NCI-H2029 (cell line): ENCODE measurements at places on chromosomes 2 and 18.

- no peak for DNase-seq
These were observed 99.8 kb downstream of the TACR1 start for GRCh38 chr2:75099521-75099922.

- DNase-seq: peak; percentile 50
These were observed at the start of gene ACVR1C for GRCh38 chr2:157628477-157629415. Gene ACVR1C (minus strand): TSS chr2:157628864. CDS start chr2:157628644, 220 bp downstream.

DNA sequence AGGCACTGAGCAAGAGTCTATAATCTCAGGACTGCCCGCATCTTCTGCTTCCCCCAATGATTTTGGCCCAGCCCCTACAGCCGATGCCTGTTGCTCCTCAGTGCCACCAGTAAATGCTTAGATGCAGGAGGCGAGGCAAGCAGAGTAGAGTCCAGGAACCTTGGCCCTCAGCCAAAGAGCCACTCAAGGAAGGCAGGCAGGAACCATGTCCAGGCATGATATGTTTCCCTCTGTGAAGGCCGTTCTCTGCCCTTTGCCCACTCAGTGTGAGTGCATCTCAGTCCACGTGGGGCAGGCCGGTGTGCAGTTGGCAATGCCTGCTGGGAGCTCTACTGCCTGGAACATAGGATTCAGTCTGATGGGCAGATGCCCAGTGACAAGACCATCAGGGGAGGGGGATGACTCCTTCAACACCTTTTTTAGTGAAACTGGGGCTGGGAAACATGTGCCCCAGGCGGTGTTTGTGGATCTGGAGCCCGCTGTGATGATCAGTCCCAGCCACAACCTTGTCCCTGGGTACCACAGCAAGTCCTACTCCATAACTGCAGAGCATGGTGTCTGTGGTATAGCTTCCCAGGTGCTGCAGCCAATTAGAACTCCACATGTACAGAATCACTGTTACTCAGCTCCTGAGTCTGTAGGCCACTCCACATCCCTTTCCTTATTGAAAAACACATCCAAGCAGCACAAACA lies 9.7 kb upstream of the DNAJB2 start:
- DNase-seq: peak; percentile 41

DNA sequence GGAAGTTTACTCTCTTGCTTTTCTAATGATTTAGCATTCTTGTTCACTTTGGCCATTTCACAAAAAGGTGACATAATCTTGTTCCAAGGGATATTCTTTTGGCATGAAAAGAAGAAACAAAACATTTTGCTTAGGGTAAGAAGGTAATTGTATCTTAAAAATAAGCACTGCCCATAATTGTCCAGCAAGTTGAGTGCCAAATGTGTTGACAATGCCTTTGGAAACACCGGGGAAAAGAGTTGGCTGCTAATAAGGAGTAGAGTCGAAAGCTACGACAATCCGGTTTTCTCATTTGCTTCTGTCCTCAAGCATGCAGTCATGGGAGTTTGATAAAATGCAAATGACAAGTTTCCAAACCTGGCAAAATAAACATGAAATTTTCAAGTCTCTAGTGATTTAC lies 27.3 kb downstream of the ITGAV start:
- no peak for DNase-seq

DNA sequence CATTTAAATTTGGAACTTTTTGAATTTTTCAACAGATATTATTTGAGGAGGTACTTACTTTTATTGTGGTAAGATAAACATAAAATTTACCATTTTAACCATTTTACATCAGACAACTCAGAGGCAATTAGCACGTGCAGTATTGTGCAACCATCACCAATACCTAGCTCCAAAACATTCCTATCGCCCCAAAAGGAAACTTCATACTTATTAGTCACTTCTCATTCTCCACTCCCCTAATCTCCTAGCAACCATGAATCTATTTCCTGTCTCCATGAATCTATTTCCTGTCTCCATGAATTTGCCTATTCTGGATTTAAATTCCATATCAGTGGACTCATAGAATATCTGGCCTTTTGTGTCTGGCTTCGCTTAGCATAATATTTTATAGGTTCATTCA lies 69.9 kb upstream of the FAM136A start:
- DNase-seq: no peak

DNA sequence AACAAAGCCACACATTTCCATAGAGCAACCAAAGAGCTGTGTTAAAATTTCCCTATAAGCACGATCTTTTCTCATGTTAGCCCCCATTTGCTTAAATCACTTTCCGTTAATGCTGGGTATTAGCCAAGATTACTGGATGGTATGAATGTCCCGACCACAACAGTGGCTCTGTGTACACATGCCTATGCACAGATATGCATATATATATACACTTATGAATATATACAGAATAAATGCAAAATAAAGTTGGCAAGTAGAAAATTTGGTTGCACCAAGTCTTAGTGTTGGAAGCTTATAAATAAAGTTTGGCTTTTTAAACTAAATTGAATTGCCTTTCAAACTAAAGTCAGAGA lies 265.9 kb upstream of the ETAA1 start:
- DNase-seq: no peak

DNA sequence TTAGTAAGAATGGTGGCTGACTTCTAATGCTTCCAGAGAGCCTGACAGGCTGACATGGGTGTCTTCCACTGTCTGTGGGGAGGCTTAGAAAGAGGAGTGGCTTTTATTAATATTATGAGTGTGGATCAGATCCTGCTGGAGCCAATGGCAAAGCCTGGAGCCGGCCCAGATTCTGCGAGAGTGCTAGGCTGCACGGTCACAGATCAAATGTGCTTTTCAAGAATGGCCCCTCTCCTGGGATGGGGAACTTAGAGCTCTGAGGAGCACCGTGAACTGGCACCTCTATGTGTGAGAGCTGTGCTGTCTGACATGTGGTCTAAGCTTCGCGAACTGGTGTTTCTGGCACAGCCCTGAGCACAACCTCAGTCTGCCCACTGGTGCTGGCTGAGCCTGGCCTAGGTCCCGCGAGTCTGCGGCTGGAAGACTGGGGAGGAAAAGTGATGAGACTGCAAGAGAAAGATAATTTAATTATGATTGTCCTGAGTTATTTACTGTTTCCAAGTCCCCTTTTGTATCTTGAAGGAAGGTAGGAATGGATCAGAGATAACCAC lies 70.4 kb downstream of the ASAP2 start:
- no peak for DNase-seq

GRCh38 chr18:31176531-31176930 lies 13.9 kb upstream of the DSC1 start:
- no peak for DNase-seq

- peak; percentile 43 for DNase-seq
These were observed 84.3 kb downstream of the MAP3K20 start for GRCh38 chr2:173159791-173160463.

DNA sequence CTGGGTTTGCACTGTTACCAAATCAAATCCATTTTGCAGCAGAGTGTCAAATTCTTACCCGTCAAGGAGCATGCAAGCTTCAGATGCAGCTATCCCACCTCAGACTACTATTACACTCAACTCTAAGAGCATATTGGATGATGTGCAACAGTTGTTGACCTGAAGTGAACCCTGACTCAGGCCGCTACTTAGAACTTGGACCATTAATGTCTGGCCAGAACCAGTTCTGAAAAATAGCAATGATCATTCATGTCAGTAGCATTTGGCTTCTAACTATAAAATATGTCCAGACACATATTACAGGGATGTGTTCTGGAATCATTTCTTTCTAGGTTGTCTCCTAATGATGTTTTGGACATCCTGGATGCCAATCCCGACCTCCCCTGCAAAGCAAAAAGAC lies 135.5 kb upstream of the PKDCC start:
- DNase-seq: no peak

GRCh38 chr18:45057955-45058600 lies 377.4 kb downstream of the SETBP1 start:
- DNase-seq: no peak

DNA sequence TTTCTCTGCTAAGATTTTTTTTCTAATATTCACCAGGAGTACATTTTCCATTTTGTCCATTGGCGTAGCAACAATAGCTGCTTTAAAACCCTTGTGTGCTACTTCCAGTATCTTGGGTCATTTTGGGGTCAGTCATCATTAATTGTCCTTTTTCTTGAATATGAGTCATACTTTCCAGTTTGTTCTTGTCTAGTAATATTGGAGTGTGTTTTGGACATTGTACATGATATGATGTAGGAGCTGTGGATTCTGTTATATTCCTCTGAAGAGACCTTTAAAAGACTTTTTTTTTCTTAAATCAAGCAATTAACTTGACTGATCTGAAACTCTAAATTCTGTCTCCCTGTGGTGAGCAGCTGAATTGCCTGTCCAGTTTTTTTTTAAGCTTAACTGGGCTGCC lies 40.8 kb downstream of the AGPS start:
- DNase-seq: no peak

DNA sequence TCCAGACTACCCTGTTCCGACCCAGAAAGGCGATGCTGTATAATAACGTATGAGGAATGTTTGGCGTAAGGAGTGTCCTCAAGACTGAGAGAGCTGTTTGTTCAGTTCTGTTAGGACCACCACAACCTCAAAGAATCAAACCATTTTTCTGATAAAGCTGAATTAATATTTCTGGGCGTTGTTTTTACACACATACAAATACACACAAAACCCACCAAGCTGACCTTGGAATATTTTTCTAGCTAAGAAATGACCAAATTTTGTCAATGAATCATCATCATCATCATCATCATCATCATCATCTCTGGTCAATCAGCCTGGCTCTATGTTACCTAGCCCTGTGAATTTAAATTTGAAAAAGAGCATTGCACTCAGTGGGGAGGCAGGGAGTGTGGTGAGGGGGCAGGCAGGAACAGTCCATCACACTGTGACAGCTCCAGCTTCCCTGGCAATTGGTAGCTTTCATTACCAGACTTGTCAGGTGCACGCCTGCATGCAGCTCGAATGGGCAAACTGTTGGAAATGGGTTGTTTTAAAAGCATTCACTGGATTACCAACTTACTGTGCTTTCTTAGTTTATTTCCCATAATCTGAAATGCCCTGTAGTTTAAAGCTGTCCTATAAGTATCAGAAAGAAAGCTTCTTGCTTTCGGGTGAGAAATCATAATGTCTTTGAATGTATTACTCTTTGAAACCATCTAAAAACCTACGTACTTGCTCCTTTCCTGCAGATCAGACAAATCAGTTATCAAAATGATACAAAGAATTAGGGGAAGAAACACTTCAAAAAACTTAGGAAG lies 6.9 kb upstream of the POU3F3 start:
- no peak for DNase-seq

DNA sequence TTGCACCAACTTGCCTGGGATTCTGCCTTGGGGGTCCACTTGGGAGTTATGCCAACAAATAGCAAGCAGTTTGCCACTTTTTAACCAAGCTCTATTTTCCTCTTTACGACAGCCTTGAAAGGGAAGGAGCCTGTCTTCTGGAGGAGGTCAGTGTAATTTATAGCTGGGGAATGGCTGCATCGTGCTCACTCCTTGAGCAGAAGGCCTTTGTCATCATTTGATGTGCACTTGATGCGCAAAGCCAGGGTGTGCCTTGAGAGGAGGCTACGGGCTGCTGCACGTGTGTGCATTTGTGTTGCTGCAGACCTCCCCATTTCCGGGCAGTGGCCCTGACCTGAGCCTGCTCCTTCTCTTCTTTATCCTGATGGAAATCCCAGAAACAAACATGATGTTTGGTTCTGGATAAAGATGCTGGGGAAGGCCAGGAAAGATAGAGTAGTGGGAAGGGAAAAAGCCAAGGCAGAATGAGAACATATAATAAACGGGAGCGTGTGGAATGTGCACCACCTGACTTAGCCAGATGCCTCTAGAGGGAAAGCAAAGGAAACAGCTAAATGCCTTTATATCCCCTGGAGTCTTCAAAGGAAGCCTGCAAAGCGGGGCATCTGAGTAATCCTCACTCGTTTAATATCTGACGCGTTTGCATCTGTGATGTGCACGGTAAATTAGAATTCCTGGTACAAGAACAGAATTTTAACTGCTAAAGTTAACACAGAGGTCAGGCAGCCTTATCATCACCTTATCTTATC lies 68.3 kb upstream of the ZNF521 start:
- DNase-seq: no peak

DNA sequence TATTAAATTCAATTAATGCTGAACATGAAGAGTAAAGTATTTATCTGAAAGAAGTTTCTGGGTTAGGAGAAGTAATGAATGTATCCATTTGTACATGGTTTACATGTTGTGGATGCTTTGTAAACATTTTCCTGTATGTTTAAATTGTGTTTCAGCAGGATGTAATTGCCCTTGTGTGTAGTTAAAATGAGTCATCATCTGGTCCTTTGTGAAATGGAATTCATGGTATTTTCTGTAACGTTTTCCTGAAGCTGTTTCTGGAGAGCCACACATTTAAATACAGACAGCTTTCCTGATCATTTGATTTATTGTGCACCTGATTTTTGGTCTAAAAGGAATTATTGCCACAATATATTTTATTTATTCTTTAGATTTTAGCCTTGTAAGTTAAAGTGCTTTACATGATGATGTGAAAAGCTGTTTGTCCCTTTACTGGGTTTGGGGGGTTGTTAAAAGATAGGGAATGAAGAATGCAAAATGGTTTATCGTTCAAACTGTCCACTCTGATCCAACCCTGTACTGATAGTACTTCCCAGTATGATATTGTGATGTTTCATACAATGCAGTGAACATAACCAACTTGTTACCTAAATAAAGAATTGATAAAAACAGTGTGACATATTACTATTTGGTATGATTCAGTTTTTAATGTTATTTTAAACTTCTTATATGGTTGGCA lies 41.7 kb upstream of the SLC3A1 start:
- peak; percentile 4 for DNase-seq

DNA sequence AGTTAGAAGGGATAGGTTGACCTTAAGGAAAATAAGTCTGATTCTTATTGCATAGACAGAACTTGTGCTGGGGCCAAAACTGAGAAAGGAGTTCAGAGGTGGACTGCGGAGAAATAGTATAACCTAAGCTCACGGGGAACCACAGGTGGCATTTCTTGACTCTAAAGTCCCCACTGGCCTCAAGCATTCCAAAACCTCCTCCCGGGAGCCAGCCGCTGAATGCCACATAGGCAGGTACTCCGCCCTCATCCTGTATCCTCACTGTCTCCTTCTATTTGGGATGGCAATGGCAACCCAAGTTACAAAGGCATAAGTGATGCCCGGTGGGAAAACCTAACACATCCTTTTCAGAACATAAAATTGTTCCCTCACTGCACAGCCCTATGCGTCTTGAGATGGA lies 173.0 kb downstream of the SP3 start:
- no peak for DNase-seq

- DNase-seq: no peak
These were observed 42.7 kb downstream of the NPPC start for GRCh38 chr2:231883468-231883881.

- DNase-seq: no peak
These were observed 1.6 kb downstream of the ZNF516 start for GRCh38 chr18:76493213-76494161.
